8988T (cell line): ENCODE measurements at places on chromosomes 4 and X.
A peak's percentile ranks its signal among the peaks of the same experiment; 100 is the strongest.

- DNase-seq: no peak
Observed at GRCh38 chrX:17595456-17596035, 141.7 kb upstream of the SCML1 start.

GRCh38 chr4:183335369-183335940 lies 13.2 kb upstream of the CLDN24 start:
- no peak for DNase-seq

DNA sequence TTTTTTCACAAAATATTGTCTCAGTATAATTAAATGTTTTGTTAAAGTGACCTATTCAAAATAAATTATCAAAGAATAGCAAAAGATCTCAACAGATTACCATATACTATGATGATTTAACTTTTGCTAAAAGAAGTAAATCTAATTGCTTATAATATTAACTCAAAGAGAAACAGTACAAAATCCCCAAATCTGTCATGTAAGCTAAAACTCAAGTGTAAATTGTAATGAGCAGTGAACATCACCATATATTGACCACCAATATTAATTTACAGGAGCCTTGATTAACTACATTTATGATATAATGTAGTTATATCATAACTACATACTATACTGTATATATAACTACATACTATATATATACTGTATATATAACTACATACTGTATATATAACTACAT lies 174.4 kb downstream of the SLC39A8 start:
- no peak for DNase-seq

GRCh38 chrX:12379671-12380070 lies 241.4 kb downstream of the FRMPD4 start:
- no peak for DNase-seq

DNA sequence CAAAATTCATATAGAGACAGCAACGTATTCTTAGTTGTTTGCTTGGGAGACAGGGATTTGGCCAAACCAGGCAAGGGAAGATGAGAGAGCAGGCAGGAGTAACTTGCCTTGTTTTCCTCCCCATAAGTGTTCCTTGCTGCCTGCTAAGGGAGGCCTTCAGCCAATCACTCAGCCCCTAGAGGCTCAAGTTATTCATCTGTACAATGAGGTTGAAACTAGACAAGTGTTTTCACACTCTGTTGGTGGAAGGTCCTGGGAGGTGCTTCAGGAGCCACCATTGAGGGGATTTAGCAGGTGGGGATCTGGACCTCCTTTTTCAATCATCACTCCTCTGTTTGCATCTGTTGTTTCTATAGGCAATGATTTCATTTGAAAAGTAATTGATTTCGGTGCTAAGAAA lies 23.6 kb upstream of the HMGB3 start:
- DNase-seq: no peak

- DNase-seq: no peak
Observed at GRCh38 chrX:120736989-120737388, 107.1 kb upstream of the C1GALT1C1 start.

DNA sequence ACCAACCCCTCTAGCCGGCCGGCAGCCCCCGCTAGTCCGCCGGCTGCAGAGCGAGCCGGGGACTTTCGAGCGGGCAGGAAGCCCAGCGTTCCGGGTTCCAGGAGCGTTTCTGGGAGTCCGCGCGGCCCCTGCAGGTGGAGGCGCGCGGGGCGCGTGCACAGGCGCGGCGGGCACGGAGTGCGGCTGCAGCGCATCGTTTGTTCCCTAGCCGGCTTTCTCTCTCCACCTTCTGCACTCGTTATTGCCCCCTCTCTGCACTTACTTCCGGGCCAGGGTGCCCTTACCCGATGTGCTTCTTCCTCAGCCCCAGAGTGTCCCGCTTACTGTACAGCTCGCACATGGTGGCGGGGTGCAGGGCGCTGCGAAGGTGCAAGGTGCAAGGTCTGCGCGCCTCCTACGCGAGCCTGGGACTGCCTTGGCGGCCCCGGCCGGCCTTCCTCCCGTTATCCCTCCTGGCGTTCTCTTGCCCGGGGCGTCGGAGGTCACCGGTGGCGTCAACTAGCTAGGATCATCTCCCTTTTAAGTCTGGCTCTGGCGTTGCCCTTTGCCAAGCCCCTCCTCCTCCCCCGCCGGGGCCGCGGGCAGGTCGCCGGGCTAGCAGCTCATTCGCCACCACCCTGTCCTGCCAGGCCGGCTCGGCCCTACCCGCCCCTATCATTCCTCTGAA lies at the start of gene ETNPPL:
ETNPPL (minus strand) TSS at position 495 of the 667 bp plus-strand sequence; CDS start at position 340, 155 bp downstream.
- DNase-seq: peak; percentile 34

DNA sequence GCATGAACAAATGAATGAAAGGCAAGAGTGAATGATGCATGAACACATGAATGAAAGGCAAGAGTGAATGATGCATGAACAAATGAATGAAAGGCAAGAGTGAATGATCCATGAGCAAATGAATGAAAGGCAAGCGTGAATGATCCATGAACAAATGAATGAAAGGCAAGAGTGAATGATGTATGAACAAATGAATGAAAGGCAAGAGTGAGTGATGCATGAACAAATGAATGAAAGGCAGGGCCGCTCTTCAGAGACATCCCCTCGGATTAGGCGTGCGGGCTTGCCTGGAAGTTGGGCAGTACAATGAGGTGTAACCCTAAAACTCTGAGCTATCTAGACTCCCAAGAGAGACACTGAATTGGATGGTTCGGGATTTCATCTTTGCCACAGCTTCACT lies 3.7 kb downstream of the PCGF3 start:
- no peak for DNase-seq

DNA sequence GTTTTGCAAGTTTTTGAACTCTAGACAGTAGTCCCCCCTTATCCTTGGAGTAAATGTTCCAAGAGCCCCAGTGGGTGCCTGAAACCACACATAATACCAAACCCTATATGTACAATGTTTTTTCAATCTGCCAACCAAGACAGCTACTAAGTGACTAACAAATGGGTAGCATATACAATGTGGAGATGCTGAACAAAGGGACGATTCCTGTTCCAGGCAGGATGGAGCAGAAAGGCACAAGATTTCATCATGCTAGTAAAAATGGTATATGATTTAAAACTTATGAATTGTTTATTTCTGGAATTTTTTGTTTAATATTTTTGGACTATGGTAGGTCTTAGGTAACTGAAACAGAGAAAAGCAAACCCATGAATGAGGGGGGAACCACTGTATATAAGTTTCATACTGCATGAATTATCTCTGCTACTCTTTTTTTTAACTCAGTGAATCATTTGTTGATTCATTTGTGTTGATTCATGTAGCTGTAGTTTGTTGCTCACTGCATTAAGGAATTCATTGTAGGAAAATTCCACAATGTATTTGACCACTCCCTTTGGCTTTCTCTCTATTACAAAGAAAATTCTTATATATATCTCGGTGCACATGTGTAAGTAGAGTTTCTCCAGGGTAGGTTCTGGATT lies 21.9 kb upstream of the ANXA3 start:
- no peak for DNase-seq

DNA sequence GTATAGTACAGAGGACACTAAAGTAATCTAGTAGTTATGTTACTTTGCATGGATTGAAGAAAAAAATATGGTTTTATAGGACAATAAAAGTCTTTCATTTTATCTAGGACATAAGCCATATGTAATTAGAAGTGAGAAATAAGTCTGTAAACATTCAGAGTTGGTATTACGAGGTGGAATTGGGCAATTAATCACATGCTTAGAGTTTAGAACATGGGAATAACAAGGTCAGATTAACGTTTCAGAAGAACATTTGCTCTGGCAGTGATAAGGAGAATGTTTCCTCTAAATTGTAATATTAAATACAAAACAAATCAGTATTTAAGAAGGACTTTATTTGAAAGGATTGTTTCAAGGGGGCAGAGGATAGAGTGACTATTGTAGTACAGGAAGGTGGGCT lies 15.6 kb upstream of the SULT1E1 start:
- DNase-seq: no peak

- DNase-seq: no peak
Observed at GRCh38 chrX:27675493-27675892, 85.3 kb downstream of the DCAF8L2 start.

DNA sequence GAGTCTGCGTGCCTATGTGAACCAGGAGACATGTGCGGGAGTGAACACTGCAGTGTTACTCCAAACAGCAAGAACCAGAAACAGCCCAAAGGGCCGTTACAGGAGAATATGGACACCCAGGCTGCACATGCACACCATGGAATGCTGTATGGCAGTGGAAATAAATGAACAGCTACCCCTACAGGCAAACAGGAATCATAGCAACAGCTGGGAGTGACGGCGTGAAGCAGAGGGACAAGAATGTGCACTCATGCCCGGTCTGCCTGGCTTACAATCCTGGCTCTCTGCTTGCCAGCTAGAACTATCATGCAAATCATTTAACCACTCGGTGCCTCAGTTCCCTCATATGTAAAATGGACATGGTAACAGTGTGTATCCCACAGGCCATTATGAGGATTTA lies 16.6 kb downstream of the GPKOW start:
- no peak for DNase-seq

DNA sequence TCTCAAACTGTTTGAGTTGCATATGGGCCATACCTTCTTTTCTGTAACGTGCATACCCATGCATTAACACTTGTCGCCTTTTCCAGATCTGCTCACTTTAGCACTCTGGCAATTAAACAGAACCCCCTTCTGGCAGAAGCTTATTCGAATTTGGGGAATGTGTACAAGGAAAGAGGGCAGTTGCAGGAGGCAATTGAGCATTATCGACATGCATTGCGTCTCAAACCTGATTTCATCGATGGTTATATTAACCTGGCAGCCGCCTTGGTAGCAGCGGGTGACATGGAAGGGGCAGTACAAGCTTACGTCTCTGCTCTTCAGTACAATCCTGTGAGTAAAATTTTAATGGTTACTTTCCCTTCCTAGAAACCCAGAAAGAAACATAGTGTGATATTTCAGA lies 4.8 kb downstream of the OGT start:
- no peak for DNase-seq

- DNase-seq: no peak
Observed at GRCh38 chr4:181711387-181711786, 531.8 kb upstream of the TENM3 start.

GRCh38 chr4:42927946-42928345 lies 35.4 kb downstream of the GRXCR1 start:
- no peak for DNase-seq
